Left renal cortex interstitium (tissue), 4 donors: ENCODE measurements at places on chromosomes 2 and 18. TPM values are rescaled to one million over a fixed set of nuclear protein-coding genes. Genes with fewer than 3 reads are reported as not detected.
A peak's percentile ranks its signal among the peaks of the same experiment; 100 is the strongest.

GRCh38 chr18:62778976-62779869 is 63.9 kb downstream of the PHLPP1 start:
- DNase-seq, result no peak

DNA sequence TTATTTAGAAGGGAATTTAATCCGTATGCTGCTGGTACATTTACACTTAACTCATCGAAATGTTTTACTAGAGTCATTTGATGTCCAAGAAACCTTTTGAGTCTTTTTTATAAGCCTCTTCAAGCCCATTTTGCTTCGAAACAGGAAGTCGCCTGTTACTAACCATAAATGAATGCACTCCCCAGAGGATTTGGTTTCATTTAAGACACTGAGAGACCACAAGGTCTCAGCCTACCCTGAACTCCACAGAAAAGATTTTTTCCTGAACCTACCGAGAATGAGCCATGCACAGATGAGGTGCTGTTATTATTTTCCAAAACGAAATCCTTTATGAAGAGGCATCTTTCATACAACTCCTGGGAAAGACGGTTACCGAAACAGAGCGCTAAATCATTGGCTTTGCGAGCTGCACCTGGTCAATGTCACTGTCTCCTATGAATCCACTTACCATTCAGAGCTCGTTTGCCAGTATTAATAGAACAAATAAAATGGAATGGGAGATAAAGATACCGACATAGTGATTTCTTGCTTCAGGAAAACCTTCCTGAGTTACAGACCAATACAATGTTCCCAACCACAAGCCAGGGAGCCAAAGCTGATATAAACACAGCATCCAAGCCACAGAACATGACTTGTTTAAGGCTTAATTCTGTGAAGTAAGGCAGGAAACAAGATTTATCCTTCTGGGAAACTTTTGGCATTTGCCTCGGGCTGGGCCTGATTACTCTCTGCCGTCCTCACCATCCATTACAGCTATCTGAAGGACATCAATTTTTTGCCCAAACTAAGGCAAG is 382.1 kb downstream of the OSR1 start:
- peak; percentile 24 for DNase-seq

GRCh38 chr2:9144617-9145016 is 62.0 kb upstream of the ASAP2 start:
- no peak for DNase-seq

DNA sequence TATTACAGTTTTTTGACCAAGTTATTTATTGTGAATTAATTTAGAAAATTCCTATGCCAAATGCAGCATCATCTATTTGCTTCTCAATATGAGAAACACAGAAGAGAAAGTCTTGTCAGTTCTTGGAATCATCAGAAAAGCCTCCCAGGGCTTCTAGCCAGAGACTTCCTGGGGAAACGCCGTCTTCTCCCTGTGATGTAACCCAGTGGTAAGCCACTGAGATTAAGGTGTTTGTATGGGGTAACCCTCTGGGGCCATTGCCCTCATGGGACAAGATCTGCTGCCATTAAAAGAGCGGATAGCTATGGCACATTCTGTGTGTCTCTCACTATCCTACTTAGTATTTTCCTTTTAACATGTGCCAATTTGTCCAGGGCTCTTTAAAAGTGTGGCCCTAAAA is 28.0 kb downstream of the ANKRD29 start:
- no peak for DNase-seq

DNA sequence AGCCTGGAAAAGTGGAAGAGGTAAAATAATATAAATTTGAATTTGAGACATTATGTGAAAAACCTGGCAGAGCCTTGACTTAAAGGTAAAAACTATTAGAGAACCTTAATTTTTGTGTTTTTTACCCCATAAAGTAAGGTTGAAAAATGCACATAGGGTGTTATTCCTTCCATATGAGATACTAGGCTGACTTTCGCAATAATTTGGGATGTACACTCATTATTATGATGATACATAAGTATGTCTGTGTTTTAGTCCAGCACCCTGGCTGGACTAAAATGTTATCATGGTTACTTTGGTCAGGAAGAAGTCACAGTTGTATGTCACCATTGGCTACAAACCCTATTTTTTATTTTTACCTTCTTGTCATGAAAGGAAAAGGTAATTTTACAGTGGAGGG is 19.8 kb downstream of the NEMP2 start:
- no peak for DNase-seq

DNA sequence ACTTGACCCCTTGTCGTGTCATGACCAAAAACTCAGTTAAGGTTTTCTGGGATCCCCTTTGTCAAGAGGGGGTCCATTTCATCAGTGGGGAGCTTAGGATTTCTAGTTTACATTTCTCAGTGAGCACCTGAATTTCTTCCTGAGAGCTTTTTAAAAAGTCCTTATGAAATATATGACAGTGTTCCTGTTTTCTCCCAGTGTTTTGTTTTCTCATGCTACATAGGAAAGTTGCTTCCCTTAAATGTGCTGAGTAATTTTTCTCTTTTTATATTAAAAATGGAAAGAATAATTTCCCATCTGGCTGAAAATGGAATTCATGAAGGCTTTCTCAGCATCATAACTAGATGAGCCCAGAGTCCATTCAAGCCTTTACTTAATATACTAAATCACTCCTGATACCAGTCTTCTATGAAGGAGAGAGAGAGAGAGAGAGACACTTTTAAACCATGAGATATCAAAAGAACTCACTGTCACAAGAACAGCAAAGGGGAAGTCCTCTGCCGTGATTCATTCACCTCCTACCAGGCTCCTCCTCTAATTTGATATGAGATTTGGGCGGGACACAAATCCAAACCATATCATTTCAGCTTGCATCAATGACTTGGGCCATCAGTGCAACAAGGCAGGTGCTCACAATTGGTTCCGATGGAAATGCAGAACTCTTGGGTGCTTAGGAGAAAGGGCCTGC is 61.1 kb downstream of the XRCC5 start:
- no peak for DNase-seq

DNA sequence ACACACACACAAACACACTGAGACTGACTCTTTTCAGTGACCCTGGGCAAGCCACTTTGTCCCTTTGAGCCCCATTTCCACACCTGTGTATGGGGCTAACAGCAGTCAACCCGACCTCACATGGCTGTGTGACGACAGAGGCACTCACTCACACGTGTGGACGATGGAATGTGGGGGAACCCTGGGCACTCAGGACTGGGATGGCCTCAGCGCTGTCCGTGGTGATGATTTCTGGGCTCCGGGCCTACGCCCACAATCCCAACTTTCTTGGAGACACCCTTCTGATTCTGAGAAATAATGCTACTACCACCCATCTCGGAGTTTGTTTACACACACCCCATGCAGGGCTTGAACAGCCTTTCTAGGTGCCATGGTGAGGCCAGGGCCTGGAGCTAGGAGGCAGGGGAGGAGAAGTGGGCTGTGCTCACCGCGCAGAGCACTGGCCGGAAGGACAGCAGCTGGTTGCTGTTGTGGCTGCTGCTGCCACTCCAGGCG is 1.5 kb downstream of the CRYBA2 start:
- no peak for DNase-seq

- no peak for DNase-seq
Measured at GRCh38 chr2:240705204-240705791, 13.6 kb downstream of the AQP12A start.

DNA sequence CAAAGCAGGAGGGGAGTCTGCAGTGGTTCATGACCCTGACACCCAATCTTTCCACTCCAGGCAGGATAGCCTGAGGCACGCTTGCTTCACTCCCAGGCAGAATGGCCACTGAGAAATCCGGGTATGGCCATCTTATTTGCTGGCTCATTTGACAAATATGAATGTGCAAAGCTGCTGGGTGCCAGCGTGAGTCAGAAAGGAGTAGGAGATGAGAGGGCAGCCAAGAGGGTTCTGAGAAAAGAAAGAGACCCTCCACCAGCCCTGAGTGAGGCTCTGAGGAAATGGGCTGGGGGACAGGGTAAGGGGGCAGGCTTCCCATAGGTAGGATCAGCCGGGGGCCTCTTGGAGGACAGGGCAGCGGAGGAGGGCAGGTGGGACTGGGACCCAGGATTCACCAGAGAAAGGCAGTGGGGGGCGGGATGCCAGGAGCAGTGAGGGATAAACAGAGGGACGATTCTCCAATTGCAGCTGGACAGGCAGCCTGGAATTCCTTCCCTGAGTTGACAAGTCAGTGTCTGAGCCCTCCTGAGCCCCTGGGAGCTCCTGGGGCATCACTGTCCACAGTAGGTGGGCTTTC is 15.2 kb downstream of the RAMP1 start:
- no peak for DNase-seq

- no peak for DNase-seq
Measured at GRCh38 chr2:218567797-218568189, 358 bp downstream of the USP37 start.

DNA sequence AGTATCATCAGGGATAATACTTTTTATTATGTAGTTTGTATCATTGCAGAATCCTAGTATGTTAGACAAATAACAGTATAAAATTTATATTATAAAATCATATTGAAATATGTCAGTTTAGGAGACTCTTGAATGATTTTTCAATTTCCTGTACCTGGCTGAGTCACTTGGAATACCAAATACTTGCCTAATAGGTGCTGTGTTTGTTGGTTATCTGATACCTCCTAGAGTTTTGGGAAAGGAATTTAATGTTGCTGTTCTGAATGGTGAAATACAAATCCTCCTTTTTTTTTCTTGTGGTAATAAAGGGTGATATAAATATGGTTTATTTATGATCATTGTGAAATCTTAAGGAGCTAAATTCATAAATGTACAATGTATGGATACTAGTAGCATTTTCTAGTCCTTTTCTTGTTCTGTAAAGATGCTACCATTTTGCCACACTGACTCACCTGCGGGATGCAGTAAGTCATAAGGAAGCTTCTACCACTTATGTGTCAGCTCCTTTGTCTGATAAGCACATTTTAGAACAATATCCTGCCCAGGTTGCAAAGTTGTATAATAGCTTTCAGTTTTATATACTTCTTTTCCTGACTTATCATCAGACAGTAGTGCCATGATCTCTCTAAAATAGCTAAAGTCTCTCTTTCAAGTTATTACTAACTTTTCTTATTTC is 465.5 kb downstream of the XIRP2 start:
- no peak for DNase-seq

GRCh38 chr18:64091526-64091925 is 57.4 kb downstream of the LINC00305 start:
- DNase-seq, result no peak

DNA sequence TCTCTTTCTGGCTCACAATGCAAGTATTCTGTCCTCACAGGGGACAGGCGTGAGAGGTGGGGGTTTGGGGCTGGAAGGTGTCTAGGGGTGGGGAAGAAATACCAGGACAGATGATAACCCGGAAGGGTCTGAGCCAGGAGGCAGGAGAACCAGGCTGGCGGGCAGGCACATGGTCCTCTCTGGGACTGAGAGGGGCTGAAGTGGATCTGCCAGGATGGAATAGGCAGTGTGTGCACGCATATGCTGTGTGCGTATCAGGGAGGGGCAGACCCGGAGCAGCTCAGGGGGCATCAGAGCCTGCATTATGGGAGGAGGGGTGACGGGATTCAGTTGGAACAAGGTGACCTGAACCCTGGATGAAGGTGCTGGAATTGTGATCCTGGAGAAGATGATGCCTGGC is 157.3 kb downstream of the DYSF start:
- no peak for DNase-seq

DNA sequence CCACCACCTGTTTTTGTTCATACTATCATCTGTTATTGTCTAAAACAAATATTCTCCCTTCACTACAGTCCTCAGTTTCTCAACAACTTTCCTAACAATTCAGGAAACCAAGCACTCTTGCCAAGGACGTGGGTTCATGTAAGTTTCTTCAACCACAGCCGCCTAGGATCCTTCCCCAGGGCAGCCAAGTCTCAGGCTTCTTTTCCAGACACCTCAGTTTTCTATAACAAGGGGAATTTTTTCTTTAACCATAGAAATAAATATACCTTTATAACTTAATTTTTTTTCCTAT is 39.4 kb upstream of the AGPS start:
- no peak for DNase-seq

DNA sequence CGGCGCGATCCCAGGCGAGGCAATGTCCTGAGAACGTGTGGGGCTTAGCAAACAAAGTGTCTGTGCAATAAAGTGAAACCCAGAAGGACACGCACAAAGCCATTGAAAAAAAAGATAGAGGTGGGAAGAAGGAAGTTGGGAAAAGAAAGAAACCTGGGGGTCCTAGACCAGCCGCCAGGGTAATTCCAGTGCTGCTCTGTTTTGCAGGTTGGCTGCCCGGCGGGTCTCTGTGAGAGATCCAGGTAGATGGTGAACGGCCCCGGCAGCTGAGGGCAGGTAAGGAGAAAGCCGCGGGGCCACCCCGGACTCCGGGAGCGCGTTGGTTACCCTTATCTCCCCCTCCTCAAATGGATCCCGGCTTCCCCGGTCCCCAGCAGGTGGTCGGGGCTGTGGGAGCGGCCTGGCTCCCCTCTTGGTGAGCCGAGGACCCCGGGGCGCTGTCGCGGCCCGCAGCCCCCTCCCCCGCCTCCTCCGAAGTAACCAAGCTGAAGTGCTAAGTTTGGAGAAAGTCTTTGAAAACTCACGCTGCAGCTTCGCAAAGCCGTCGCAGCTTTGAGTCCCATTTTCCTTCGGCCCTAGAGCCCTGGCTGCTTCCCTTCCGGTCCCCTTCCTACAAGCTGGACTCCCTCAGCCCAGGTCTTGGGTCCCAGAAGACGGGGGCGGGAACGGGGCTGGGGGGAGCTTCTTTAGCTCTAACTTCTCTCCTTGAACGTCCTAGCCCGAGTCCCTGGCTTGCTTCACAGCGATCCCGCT is 588 bp downstream of the OTX1 start:
- DNase-seq, result no peak

DNA sequence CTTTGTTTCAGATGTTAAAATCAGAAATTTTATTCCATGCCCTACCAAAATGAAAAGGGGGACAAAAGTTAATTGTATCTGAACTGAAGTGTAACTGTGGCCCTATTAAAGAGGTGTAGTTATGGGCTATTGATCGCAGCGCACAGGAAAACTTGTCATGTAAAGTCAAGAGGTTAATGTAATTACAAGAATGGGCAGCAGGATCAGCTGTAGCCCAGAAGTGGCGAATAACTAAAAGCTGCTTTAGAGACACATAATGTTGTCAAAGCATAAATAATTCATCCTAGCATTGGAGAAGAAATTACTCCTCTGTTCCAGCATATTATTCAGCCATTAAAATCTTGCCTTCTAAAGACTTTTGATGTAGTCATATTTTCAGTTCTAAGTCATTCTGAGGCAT is 211.8 kb downstream of the EPHA4 start:
- no peak for DNase-seq

GRCh38 chr2:241064008-241064801 is 37.9 kb downstream of the MTERF4 start:
- no peak for DNase-seq

- no peak for DNase-seq
Measured at GRCh38 chr2:217277646-217278398, 418.0 kb upstream of the TNP1 start.

- no peak for DNase-seq
Measured at GRCh38 chr2:235793163-235793752, 299.4 kb downstream of the AGAP1 start.

- no peak for DNase-seq
Measured at GRCh38 chr2:34123996-34124785, 525.1 kb upstream of the FAM98A start.

ASXL3 gene
- polyA plus RNA-seq, result 6.3 TPM

CD226 gene
- 3.1 TPM for polyA plus RNA-seq

MARCHF4 gene
- 0.17 TPM for polyA plus RNA-seq

ACMSD gene
- polyA plus RNA-seq, result 42.3 TPM

OXER1 gene
- polyA plus RNA-seq, result 13.0 TPM

RAB6C gene
- 0.91 TPM for polyA plus RNA-seq

ANKRD12 gene
- 30.6 TPM for polyA plus RNA-seq

NETO1 gene
- 1.0 TPM for polyA plus RNA-seq

REG1B gene
- polyA plus RNA-seq, result not detected

AMER3 gene
- 0.03 TPM for polyA plus RNA-seq
